ENCODE measurements at places on chromosomes 11 and 22.

- DNase-seq = no peak
Observed at GRCh38 chr11:77055101-77055561, 11.6 kb upstream of the CAPN5 start.

DNA sequence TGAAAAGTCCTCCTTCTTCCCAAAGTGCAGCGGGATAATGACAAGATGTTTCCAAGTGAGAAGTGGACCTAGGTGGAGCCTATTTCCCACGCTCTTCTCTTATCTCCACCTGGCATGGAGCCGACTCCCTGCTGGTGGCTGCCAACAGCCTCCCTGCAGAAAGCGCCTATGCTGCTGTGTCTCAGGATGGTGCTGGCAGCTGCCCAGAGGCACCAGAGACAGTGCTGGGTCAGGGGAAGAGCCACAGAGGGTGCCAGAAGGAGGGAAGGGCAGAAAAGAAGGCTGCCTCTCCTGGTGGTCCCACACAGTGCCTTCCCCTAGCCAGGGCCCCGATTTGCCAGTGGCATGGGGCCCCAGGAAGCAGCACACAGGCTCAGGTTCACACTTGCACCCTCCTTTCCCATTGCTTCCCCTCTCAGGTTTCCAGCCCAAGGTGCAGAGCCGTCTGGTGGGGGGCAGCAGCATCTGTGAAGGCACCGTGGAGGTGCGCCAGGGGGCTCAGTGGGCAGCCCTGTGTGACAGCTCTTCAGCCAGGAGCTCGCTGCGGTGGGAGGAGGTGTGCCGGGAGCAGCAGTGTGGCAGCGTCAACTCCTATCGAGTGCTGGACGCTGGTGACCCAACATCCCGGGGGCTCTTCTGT is 19.0 kb downstream of the CD5 start:
- no peak for DNase-seq

- DNase-seq = no peak
Observed at GRCh38 chr11:6067502-6067901, 36.9 kb upstream of the OR56A1 start.

- DNase-seq = no peak
Observed at GRCh38 chr11:72723508-72723907, 28.7 kb downstream of the ARAP1 start.

DNA sequence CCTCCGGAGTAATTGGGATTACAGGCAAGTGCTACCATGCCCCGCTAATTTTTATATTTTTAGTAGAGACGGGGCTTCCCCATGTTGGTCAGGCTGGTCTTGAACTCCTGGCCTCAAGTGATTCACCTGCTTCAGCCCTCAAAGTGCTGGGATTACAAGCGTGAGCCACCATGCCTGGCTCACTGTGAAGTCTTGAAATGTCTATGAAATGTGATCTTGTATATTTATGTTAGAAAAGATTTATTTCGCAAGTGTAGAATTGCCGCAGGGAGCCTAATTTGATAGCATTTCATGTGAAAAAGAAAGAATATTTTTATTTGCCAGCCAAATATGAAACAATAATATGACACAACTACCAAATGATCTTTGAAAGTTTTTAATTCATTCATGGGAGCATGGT is 52.1 kb downstream of the GRAMD1B start:
- DNase-seq = no peak

DNA sequence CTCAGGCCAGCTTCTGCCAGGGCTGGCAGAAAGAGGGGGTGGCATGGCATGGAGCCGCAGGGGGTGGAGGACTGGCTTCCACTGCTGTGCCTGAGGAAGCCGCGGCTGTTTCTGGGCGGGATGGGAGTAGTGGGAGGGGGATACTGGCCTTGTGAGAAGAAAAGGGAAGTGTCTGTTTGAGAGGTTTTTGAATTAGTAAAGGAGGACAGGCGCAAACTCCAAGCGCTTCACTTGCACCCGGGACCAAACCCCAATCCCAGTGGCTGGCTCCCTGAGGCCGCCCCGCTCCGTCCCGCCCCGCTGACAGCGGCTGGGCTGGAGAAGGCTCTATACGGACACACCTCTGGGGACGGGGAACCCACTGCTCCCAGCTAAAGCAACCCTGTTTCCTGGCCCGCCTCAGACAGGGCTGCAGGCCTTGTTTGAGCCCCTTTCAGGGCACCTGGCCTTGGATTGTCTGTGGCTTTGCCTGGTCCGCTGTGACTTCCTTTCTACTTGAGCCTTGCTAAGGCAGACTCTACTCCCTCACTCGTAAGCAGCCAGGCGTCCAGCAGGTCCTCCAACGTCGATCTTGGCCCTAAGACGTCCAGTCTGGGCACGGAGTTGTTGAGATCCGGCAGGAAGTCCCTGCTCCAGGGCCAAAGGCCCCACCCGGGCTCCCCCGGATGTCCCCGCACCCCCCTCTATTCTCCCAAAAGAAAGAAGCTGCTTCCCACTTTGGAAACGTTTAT is 2.2 kb downstream of the APOA1 start:
- no peak for DNase-seq

DNA sequence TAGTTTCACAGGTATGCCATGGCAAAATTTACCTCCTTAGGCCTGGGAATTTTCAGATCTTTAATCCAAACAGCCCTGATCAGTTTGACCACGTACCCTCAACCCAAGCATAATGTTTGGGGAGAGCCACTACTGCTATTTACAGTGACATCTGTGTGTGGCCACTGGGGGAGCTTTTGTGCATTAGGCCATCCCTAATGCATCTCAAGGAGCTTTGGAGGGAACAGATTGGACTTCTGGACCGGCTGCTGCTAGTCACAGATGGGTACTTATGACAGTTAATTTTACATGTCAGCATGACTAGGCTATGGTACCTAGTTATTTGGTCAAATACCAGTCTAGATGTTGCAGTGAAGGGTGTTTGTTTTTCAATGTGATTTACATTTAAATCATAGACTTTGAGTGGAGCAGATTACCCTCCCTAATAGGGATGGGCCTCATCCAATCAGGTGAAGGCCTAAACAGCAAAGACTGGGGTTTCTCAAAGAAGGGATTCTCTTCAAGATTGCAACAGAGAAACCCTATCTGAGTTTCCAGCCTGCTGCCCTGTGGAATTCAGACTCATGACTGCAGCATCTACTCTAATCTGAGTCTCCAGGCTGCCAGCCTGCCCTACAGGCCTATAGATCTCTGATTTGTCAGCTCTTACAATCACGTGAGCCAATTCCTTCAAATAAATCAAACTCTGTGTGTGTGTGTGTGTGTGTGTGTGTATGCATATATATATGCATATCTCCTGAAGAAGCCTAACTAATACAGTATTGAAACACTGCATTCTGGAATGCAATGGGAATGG is 38.0 kb upstream of the GALNT18 start:
- DNase-seq = no peak

DNA sequence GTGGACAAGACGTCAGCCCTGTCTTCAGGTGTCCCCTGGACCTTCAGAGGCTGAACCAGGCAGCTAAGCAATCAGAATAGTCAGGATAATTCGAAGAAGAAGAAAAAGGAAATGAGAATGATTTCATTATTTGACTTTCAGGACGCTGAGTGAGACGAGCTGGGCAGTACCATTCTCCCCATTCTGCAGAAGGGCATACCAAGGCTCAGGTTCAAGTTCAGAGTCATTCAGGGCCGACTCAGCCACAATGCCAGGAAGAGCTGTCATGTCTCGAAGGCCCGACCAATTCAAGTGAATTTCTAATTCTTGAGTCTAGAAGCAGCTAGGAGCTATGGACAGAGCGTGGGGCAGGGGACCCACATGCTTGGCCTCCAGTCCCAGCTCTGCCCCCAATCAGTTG is 33.8 kb upstream of the CD82 start:
- DNase-seq = no peak
